Muscle of back (tissue), 13 donors: ENCODE measurements at places on chromosomes 1 and 21. TPM values are rescaled to one million over a fixed set of nuclear protein-coding genes. Genes with fewer than 3 reads are reported as not detected.

DNA sequence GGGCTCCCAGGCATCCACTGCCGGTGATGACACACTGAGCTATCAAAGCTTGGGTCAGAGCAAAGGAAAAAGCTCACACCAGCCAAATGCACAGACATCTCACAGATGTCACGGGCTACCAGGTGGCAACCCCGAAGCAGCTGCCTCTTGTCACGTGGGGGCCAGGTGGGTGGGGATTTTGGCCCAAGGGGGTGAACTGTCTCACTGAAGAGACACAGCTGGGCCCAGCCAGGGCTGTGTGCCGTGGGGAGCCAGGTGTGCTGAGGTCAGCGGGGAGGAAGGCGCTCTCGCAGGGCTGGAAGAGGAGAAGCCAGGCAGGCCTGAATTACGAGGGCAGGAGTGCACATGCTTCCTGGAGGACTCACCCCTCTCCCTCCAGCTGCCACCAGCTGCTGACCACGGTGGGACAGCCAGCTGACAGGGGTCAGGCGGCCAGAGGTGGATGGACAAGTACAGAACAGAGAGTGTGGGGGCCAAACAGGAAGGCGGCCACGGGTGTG, 32.4 kb downstream of the KCNN3 start:
- DNase-seq = peak; percentile 78

DNA sequence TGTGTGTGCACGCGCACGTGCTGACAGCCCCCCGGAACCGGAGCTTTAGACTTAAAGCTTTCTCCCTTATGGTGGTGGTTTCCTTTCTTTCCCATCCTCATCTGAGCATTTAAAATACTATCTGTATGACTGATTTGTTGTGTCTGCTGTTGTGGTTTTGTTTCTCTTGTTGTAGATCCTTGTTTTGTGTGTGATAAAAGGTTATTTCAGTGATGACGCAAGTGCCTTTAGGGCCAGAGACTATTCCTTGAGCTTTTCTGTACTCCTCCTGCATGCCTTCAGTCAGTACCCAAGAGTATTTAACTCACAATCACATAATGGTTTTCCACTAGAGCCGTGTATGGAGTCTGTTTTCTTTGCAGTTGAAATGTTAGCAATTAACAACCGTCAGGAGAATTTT, 45.4 kb downstream of the LCA5L start:
- DNase-seq = no peak

DNA sequence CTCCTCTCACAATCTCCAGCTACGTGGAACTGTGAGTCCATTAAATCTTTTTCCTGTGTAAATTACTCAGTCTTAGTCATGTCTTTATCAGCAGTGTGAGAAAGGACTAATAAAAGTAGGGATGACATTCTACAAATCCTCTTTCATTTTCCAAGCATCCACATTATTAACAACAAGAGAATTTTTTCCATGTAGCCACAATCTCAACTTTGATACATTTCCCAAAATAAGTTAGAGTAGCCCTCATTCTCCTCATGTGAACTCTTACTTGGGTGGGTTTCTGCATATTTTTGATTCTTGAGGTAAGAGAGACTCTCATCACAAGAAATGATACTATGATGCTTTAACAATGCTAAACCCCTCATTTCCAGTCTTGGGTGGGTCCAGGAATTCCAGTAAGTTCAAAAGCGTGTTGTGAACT, 52.8 kb downstream of the TNFSF18 start:
- DNase-seq = no peak

PIP5K1A gene
- 31.2 TPM for polyA plus RNA-seq

TRPM2 gene
- 0.99 TPM for polyA plus RNA-seq
